Kidney capillary endothelial cell (primary cell): ENCODE measurements at places on chromosomes 1 and 21.

DNA sequence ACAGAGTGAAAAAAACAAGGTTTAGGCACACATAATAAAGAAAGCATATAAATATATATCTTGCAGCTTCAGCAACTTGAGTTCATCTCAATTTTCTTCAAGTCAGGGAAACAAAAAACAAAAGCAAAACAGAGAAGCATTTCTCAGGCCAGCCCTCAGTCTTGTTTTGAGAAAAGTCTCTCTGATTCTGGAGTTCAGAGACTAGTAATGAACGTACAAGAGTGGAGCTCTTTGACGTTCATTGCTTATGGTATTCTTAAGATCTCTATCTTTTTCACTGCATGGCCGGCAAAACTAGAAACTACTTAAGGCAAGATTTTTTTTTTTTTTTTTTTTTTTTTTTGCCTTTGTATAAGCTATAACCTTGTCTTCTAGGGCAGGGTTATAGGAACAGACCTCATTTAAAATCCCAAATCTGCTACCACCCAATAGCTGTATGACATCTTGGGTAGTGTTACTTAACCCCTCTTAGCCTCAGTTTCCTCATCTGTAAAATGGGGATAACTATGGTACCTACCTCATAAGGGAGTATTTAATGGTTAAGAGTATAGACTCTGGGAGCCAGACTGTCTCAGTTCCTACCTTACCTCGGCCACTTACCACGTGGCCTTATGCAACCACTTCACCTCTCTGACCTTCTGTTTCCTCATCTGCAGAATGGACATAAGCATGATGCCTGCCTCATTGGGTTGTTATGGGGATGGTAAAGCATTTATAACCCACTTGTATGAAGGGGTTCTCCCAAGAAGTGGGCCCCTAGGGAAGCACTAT is 33.6 kb downstream of the LMO4 start:
- DNase-seq = no peak

DNA sequence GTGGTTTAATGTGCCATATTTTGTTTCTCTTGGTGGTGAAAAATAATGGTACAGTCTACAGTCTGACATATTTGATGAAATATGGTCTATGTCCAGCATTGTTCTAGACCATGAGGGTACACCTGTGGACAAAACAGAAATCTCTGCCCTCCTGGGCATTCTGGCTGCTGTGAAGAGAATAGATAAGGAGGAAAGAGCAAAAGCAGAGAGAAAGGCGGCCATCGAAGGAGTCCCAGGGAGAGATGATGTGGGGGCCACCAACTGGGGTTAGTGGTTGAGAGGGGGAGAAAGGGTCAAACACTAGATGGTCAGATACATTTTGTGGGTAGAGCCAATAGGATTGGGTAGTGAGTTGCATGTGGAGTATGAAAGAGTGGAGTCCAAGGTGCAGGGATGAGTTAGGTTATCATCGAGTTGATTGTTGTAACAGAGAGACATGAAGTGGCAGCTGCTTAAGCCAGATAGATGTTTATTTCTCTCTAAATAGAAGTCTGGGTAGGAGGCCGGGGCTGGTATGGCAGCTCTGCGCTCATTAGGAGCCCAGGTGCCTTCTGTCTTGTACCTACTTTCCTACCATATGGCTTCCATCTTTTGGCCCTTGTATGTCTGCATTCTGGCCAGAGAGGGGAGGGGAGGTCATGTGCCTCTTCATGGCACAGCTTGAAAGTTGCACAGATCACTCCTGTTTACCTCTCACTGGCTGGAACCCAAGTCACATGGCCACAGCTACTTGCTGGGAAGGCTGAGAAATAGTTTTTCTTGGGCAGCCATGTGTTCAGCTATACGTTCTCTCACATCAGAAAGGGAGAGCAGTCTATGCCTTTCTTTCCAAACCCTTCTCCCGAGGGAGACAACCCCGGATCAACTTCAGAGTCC is 13.0 kb downstream of the UBE4B start:
- DNase-seq = no peak

DNA sequence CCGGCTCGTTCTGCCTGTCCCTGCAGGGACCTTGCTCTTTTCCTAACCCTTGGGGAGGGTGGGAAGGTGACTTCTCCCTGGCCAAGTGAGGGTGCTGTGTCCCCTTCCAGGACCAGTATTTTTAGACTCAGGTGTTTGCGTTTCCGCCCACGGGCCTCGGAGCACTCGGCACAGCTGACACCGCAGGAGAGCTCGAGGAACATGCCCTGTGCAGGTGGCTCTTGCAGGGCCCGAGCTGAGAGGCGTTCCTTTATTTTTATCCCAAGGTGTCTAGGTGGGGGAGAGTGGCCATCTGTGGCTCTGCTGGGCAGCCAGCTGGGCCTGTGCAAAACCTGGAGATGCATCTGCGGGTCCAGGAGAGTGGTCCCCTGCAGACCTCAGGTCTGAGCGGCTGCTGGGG is 16.0 kb downstream of the PLCH2 start:
- DNase-seq = no peak

DNA sequence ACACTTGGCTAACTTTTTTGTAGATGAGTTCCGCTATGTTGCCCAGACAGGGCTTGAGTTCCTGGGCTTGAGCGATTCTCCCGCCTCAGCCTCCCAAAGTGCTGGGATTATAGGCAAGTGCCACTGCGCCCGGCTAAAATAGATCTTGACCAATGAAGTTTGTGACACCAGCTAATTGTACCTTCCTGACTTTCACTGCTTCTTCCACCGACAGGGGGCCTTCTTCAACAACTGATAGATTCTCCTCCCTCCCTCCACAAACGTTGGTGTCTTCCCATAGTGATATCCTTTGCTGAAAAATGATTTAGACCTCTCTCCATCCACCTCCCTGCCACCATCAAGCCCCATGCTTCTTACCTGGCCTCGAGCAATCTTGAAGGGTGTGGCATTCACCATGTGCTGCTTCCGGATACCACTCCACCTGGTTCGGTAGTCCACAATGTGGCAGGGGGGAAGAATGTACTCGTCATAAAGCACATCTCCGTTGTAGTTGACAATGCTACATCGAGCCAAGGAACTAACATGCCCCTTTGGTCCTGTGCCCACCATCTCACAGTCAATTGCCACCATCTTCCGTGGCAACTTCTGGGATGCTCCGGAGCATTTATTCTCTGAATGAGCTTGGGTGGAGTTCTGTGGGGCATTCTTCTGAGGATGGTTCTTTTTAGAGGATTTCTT is 1.6 kb upstream of the METTL25B start:
- peak; percentile 76 for DNase-seq

GRCh38 chr1:165637427-165637826 is 6.4 kb downstream of the MGST3 start:
- no peak for DNase-seq

GRCh38 chr1:85584923-85585322 is 4.4 kb downstream of the CCN1 start:
- DNase-seq = peak; percentile 57

GRCh38 chr21:31744182-31744800 is 12.4 kb upstream of the SCAF4 start:
- no peak for DNase-seq

- DNase-seq = no peak
These were observed 2.1 kb downstream of the DAB1 start for GRCh38 chr1:57421806-57422205.

DNA sequence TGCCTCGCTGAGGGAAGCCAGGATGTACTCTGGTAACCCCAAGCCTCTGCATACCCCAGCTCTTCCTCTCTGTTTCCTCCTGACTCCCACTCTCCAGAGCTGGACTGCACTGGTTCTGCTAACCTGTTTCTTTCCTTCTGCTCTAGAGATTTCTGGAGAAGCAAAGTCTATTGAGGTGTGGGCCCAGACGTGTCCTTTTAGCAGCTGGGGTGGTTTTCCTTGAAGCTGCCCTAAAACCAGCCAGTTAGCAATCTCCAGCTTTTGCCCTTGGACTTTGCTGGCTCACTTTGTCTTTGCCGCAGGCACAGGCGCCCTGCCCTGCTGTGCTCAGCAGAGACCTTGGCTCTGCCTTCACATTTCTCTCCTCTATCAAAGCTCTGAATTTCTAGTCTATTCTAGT is 171.8 kb upstream of the IVNS1ABP start:
- DNase-seq = no peak

DNA sequence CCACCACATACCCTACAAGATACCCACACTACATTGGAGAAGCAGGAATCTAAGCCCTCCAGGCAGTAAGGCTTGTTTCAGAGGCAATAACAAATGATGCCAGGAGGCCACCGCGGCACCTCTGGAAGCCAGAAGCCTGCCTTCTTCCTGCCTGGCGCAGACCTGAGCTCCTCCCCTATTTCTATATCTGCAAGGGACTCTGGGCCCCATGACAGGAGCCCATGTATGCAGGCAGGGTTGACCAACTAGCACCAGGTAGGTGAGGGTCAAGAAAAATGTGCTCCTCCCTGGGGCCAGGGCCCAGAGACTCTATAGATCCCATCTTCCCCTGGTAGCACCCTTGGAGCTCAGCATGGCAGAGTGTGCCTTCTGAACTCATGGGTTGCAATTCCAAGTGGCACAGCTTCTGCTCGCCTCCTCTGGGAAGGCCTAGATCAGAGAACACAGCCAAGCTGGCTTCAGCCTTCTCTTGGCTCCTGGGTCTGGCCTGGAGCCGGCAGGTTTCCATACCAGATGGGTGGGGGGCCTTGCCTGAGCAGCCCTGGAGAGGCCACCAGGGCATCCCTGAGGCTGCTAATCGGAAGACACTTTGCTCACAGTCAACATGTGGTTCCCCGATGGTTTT is 85.1 kb downstream of the STUM start:
- DNase-seq = no peak

GRCh38 chr1:236421850-236422516 is 27.9 kb downstream of the EDARADD start:
- no peak for DNase-seq

DNA sequence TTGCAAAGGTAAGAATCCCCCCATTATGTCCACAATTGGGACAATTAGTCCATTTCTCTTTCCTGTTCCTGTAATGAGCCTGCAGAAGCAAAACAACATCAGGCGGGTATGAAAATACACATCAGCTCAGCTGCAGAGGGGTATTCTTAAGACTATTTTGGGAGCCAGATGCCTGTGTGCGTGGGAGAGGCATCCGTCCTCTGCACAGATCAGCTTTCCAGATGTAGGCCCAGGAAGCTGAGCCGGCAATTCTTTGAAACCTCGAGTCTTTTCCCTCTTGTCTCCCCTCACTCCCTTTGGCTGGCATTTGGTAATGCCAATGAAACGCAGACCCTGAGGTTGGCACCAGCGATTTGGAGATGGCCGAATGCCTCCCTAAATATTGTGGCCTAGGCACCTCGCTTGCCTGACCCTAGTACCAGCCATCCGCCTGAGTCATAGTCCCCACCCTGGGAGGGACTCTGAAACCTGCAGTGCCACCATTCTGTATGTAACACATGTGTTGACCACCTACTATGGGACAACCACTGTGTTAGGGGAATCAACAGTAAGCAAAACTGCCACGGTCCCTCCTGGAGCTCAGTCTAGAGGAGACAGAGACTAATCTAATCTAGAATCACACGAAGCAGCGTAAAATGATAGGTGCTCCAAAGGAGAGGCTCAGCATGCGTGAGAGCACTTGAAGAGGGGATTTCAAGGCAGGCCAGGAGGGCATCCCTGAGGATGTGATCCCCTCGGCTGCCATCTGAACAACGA is 603.0 kb downstream of the MATN1 start:
- no peak for DNase-seq

- peak; percentile 77 for DNase-seq
These were observed 2.2 kb upstream of the NEGR1 start for GRCh38 chr1:72284348-72285073.
